ENCODE measurements at places on chromosomes 1 and 21. TPM values are rescaled to one million over a fixed set of nuclear protein-coding genes. Genes with fewer than 3 reads are reported as not detected.

DNA sequence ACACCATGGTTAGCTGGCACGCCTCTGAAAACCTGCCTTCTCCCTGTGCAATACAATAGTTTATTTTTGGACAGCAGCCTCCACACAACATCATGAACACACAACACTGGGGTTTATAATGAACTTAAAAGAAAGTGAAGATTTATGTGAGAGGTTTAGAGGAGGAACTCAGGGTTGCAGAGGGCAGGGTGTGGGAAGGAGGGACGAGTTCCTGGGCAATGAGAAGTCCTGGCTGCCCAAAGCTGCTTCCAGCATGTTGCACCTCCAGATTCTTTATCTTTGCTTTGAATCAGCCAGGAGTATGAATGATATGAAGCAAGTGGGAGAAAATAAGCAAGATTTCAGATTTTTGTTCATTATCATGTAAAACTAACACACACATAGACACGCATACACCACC lies 11.3 kb upstream of the LRRC8D start:
- no peak overlapping the region for H3K4me3 ChIP-seq
- H3K36me3 ChIP-seq: no peaks in the 10 kb centered on the region
- no peak overlapping the region for H3K27ac ChIP-seq
- DNase-seq: no peak
- no peaks in the 10 kb centered on the region for H3K27me3 ChIP-seq

DNA sequence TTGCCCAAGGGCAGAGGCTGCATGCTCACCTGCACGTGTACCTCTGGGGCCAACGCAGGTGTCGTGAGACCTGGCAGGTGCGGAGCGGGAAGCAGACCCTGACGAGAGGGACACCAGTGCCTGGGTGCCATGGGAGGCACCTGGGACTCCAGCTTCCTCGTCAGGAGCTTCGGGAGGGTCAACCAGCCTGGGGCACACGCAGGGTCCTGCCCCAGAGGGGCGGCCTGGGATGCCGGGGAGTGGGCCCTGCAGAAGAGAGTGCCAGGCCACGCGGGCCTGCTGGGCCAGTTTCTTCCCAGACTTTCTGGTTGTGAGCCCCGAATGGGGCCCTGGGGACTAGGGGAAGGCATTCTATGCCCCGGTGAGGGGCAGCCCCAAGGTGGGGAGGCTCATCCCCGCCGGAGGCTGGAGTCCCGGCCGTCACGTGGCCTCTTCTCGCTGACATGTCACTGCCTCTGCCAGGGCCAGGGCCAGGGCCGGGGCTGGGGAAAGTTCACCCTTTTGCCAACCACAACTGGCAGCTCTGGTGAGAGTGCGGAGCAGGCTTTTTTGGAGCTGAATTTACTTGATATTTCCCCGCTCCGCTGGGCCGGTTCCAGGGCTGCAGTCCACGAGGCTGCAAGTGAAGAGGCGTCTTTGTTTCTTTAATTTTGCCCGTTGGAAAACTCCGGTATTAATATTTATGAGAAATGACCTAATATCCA lies 38.5 kb upstream of the ACTRT2 start:
- DNase-seq: no peak
- H3K27me3 ChIP-seq: peaks cover 47% of the 10 kb centered on the region
- H3K36me3 ChIP-seq: no peaks in the 10 kb centered on the region
- no peak overlapping the region for H3K27ac ChIP-seq

The ARHGAP29 gene
- total RNA-seq: 12.8 TPM

DNA sequence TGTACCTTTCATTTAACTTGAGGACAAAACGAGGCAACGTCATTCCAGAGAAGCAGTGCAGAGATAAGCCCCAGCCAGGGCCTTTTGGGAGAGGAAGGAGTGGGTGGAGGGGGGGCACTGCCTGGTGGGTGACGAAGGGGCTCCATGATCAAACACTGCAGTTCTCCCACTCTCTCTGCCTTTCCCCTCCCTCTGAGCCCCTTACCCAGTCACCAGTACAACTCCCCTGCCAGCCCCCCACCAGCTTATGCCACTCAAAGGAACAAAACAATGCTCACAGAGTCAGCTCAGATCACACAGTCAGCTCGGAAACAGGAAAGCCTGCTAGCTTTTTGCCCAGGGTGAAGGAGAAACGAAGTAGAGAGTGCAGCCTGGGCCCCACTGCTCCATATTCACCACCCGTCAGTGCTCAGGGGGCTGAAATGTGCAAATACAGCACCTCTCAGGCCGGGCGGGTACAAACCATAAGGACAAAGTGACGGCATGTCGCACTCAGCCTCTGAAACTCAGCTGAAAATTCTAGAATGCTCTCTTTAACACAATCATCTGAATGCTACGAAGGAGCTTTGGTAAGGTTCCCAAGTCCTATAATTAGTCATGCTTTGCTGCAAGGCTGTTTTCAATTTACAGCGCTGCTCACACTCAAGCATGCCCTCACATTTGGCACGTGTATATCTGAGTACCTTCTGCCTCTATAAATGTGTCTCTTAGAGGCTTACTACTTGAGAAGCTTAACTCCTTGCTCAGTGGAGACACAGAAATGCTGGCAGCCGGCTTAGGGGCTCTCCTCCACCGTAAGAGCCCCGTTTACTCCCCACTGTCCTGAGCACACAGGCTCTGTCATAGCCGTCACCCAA lies 65.8 kb upstream of the RAB4A start:
- no peaks in the 10 kb centered on the region for H3K27me3 ChIP-seq
- H3K4me1 ChIP-seq: peaks cover 43% of the 10 kb centered on the region
- H3K27ac ChIP-seq: no peak overlapping the region
- DNase-seq: no peak
- H3K36me3 ChIP-seq: no peaks in the 10 kb centered on the region

- no peaks in the 10 kb centered on the region for H3K4me1 ChIP-seq
- no peak overlapping the region for H3K27ac ChIP-seq
- no peak overlapping the region for H3K4me3 ChIP-seq
Observed at GRCh38 chr21:33028287-33028670, 2.5 kb downstream of the OLIG2 start.

GRCh38 chr1:197200272-197200899 lies 53.9 kb upstream of the ASPM start:
- peaks cover 48% of the 10 kb centered on the region for H3K4me1 ChIP-seq
- H3K27me3 ChIP-seq: no peaks in the 10 kb centered on the region
- no peaks in the 10 kb centered on the region for H3K36me3 ChIP-seq
- H3K4me3 ChIP-seq: peak overlapping the region; percentile 96
- DNase-seq: no peak
- H3K27ac ChIP-seq: peak overlapping the region; percentile 89

DNA sequence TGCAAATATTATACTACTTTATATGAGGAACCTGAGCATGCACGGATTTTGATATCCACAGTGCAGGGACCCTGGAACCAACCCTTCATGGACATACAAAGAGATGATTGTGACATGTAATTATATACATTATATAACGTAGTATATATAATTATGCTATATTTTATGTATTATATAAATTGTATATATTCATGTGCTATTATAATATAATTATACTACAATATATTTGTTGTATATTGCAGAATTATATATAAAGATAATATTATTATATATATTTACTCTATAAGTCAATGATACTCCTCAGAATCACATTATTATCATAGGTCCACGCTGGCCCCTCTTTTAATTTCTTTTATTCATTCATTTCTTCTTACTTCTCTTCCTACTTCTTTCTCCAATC lies 70.9 kb downstream of the TNFSF18 start:
- H3K36me3 ChIP-seq: no peaks in the 10 kb centered on the region
- H3K27me3 ChIP-seq: no peaks in the 10 kb centered on the region
- peaks cover 37% of the 10 kb centered on the region for H3K4me1 ChIP-seq
- H3K27ac ChIP-seq: no peak overlapping the region

GRCh38 chr1:227896710-227897655 lies 50.7 kb downstream of the WNT9A start:
- H3K4me3 ChIP-seq: no peak overlapping the region
- H3K4me1 ChIP-seq: peaks cover 20% of the 10 kb centered on the region
- peaks cover 36% of the 10 kb centered on the region for H3K27me3 ChIP-seq
- no peak for DNase-seq
- H3K36me3 ChIP-seq: no peaks in the 10 kb centered on the region

GRCh38 chr1:106608841-106609240 lies 447.6 kb upstream of the PRMT6 start:
- H3K27me3 ChIP-seq: no peaks in the 10 kb centered on the region
- no peak overlapping the region for H3K4me3 ChIP-seq
- H3K4me1 ChIP-seq: no peaks in the 10 kb centered on the region
- H3K27ac ChIP-seq: no peak overlapping the region
- no peaks in the 10 kb centered on the region for H3K36me3 ChIP-seq

DNA sequence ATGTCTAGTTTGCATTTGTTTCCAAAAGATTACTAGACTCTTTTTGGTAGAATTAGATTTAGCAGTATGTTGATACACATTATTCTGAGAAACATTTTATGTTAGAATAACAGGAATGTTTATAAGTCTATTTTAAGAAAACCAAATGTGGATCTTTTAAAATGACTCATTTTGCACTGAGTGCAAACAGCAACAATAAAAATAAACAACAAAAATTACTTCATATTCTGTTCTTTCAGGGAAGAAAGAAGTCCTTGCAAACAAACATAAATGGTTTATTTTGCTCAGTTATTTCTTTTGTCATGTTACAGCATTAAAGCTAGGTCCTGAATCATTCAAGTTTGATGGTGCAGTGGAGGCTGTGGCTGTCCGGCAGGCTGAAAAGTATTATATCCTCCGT lies 106.8 kb upstream of the TENT5C start:
- H3K4me1 ChIP-seq: no peaks in the 10 kb centered on the region
- H3K36me3 ChIP-seq: no peaks in the 10 kb centered on the region
- no peak for DNase-seq

DNA sequence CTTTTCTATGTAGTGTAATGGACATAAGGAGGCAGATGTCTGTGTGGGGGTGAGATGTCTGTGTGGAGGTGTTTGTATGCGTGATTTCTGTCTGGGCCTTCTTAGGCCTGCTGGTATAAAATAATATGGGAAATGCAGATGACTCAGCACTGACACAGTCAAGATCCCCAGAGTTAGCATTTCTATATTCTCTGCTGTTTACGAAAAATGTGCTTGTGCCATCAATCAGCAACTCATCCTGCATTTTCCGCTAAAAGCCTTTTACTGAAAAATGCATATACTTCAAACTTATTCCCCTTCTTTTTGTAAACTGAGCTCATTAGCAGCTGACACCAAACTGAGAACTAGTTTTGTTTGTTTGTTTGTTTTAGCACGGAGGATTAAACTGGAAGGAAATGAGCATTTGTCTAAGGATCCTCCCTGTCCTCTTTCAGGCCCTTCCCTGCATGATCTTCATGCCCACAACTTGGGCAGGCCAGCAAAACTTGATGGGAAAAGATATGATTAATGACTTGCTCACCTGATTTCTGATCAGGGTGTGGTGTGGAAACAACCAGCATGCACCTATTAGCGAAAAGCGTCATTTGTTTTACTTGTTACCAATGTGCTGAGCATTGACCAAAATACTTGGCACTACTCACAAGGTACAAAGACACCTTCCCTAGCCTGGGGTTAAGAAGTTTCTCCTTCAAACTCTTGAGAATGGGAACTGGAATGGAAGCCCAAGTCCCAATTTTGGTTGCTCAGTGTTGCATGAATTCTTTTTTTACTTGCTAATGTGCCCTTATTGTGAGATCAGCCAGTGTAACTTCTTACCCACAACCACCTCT lies 77.4 kb downstream of the NDUFS5 start:
- H3K4me3 ChIP-seq: no peak overlapping the region
- H3K4me1 ChIP-seq: peaks cover 42% of the 10 kb centered on the region
- no peak for DNase-seq
- no peaks in the 10 kb centered on the region for H3K36me3 ChIP-seq
- no peak overlapping the region for H3K27ac ChIP-seq

DNA sequence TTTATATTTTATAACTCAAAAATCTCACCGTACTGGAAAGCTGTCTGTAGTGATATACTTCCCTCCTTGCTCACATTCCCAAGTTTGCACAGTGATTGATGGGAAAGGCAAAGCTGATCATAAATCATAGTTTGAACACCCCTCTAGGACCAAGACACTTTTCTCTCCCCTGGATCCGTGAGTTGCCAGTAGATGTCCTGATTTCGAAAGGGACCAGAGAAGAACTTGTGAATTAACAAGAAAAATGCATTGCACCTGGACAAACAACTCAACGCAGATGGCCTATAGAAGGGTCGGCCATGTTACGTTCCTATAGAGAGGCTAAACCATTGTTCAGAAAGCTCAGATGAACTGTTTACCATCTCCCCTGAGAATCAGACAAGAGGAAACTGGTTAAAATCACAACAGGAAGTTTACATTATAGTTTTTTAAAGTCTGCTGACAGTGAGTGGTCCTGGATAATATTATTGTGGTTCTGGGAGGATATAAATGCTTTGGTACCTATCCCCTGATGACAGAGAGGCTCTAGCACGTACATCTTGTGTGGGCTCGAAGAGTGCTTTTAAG lies 124.0 kb upstream of the SLC45A1 start:
- H3K4me3 ChIP-seq: no peak overlapping the region
- H3K4me1 ChIP-seq: peaks cover 91% of the 10 kb centered on the region
- no peak for DNase-seq
- no peaks in the 10 kb centered on the region for H3K27me3 ChIP-seq
- no peaks in the 10 kb centered on the region for H3K36me3 ChIP-seq

DNA sequence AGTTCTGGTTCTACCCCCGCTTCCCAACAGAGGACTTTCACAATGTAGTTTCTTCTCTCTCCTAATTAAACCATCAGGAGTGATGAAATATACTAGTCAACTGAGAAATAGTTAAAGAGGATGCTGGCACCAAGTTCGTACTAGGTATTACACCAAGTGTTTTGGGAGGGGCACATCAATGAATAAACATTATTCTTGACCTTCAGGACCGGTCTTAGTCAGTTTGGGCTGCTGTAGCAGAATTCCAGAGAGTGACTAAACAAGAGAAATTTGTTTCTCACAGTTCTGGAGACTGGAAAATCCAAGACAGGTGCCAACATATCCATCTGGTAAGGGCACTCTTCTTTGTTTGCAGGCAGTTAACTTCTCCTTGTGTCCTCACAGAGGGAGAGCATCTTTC lies 103.8 kb downstream of the SPATA17 start:
- H3K4me1 ChIP-seq: no peaks in the 10 kb centered on the region
- no peaks in the 10 kb centered on the region for H3K27me3 ChIP-seq
- no peaks in the 10 kb centered on the region for H3K36me3 ChIP-seq
- H3K27ac ChIP-seq: no peak overlapping the region
- DNase-seq: no peak
- H3K4me3 ChIP-seq: no peak overlapping the region

The PIGR gene
- total RNA-seq: not detected

The ITLN2 gene
- not detected for total RNA-seq

The CD1B gene
- not detected for total RNA-seq

The MIXL1 gene
- 8.6 TPM for total RNA-seq

Data from HepG2 (cell line).